ENCODE measurements at places on chromosomes 5 and 9.

DNA sequence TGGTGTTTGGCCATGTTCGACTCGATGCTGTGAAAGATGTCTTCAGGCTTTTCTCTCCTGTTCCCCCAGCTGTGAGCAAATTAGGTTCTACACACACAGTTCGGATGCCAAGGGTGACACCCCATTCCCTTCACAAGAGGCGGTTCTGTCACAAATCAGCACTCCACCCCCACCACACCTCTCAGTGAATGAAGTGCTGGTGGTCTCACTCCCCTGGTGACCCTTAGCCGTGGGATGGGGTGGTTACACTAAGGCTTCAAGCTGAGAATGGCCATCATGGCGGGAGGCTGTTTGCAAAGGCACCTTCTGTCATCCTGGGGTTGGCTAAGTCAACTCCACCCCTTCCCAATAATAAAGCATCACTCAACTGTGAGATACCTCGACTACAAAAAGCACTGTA lies 26.4 kb downstream of the AMBP start:
- no peak for DNase-seq

DNA sequence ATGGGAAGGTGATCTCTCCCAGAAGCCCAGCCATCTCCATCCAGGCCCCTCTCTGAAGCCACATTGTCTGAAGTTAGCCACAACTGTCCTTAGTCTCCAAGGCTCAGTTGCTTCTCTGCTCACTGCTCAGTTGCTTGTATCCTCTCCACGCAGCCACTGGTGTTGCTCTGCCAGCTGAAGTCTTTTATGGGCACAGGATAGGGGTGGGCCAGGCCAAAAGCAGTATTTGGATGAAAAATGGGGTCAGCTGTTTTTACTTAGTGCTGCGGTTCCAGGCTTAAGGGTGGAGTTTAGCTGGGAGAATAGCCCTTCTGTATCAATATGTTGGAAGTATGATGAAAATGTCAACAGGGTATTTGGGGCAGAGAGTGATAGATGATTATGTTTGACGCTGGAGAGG lies 168.8 kb upstream of the PPP1R2B start:
- no peak for DNase-seq

- no peak for DNase-seq
These were observed 27.5 kb upstream of the MLANA start for GRCh38 chr9:5863092-5863746.

DNA sequence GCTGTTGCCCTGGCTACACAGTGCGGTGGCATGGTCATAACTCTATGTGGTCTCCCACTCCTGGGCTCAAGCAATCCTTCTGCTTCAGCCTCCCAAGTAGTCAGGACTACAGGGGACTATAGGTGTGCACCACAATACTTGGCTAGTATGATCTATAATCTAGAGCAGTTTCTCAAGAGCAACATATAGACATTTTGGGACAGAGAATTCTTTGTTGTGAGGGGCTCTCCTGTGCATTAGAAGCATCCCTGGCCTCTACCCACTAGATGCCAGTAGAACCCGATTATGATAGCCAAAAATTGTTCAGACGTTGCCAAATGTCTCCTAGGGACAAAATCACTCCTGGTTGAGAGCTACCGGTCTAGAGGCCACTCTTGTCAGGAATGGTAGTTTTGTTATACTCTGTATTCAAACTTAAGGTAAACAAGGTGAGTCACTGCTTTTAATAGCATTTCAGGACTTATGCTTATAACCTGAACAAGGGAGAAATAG lies 7.2 kb downstream of the ANKHD1 start:
- no peak for DNase-seq

DNA sequence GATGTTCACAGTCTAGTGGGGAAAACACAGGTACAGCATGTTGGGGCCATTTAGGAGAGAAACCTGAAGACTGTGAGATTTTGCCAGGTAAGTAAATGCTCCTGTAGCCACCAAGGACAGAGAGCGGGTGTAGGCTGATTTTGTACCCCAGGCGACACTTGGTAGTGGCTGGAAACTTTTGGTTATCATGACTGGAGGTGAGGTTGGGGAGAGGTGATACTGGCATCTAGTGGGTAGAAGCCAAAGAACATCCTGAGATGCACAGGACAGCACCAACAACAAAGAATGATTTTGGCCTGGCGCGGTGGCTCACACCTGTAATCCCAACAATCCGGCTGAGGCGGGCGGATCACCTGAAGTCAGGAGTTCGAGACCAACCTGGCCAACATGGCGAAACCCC lies 38.8 kb upstream of the PWWP2A start:
- no peak for DNase-seq

GRCh38 chr5:468401-468800 lies 25.4 kb downstream of the EXOC3 start:
- no peak for DNase-seq

DNA sequence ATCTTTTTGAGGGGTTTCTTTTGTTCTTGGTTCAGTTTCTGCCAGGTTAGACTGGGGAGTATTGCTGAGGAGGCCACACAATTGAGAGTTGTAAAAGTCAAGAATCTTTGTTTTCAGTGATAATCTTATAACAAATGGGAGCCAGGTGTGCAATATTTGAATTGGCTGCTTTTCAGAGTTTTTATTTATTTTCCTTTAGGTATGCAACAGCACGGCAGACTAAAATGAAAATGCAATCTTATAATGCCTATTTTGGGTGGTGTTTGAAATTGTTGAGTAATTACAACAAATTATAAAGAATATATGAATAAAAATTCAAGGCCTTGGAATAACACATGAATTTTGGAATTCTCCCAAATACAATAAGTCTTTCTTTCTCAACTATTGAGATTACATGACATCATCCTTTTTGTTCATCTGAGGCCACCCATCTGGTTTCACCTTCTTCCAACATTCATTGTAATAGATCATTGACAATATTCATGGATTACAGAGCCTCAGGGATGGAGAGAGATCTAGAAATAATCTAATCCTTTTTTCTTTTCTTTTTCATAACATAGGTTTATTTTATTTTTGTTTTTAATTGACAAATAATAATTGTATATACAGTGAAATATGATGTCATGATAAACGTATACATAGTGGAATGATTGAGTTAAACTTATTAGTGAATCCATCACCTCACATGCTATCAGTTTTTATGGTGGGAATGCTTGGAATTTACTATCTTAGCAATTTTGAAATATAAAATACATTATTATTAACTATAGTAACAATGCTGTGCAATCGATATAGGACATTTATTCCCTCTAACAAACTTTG lies 1061.0 kb downstream of the NR2F1-AS1 start:
- no peak for DNase-seq

GRCh38 chr9:134403292-134403681 lies 77.0 kb downstream of the RXRA start:
- DNase-seq = no peak

DNA sequence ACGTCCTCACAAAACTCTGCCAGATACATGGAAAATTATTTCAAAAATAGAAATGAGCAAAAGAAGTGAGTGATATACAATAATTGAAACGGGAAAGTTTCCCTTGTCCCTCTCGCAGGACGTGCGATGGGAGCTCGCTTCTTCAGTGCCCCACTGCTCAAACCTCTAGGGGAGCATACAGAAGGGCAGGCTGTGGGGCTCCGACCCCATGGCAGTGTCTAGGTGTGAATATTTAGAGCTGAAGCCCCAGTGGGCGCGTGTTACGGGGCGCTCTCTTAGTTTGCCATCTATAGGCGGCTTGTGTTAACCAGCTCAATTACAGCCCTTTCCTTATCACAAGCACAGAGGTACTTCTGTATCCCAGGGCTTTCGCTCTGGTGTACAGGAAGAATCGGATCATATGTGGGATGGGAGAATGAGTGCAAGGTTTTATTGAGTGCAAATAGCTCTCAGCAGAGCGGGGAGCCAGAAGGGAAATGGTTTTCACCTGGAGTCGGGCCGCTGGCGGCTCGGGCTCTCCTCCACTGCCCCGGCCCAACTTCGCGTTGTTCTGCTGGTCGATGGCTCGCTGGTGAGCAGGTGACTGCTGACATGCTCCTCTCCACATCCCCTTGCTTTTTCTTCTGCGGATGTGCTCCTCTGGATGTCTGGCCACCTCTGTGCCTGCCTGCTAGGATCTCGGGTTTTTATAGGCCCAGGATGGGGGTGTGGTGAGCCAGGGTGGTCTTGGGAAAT lies 334.0 kb upstream of the PTPRD start:
- no peak for DNase-seq

DNA sequence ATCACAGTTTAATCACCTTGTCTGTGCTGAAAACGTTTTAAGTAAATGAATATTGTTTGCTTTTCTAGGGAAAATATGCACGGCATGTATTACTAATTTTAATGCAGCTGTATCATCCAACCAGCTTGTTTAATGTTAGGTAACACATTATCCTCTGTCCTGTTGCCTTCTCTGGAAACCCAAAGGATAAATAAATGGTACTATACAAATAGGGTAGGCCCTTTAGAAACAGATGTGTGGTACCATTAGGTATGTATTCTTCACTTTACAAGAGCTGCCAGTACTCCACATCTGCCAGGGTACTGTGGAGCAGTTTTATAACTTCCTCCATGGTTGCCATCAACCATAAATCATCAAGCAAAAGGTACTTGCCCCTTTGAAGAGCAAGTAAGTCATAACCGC lies 42.9 kb downstream of the FAF2 start:
- no peak for DNase-seq

DNA sequence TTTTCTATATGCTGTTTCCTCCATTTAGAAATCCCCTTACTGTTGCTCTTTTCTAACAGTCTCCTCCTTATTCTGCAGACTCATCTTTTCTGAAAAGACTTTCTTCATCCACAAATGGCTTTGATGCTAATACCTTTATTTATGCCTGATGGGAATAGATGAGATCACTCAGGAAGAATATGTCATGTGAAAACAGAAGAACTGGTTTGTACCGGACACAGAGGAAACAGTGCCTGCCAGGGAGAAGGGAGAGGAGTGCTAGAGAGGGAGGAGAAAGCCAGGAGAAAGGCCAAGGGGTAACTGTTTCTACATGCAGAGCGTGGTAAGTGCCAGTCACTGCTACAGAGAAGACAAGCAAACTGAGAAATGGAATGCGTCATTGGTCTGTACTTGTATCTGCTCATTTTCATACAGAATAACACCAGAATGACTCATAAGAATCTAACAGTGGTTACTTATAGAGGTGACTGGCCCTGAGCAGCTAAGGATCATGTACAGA lies 45.9 kb upstream of the PJA2 start:
- DNase-seq = no peak

DNA sequence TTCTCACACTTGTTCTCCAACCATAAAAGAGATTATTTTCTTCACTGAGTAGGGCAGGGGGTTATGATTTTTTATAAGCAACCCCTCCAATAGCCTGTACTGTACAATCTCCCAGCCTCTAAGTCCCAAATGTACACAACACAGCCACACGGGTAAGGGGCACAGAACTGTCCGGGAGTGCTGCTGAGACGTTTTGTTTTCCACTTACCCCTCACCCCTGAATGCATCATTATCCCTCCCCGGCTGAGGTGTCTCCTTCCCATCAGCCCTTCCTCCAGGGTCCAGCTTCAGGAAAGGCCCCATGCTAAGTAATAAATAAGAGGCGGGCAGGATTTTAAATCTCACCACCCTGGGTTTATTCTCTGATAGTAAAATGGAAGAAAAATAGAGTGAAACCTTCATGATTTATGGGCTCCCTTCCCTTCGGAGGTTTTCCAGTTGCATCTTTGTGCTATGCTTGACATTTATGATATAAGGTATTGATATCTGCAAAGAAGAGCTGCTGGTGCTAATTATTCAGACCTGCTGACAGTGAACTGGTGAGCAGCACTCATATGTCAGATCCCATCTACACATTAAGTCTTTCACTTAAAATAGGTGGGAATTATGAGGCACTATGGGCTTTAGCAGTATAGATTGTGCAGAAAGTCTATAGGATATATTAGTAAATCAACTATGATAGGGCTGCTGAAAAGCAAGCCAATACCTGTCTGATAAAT lies 67.2 kb upstream of the MEGF10 start:
- no peak for DNase-seq

GRCh38 chr5:61139094-61139873 lies 23.0 kb downstream of the SMIM15 start:
- DNase-seq = no peak

- no peak for DNase-seq
These were observed 1.9 kb upstream of the NKD2 start for GRCh38 chr5:1006656-1007071.

DNA sequence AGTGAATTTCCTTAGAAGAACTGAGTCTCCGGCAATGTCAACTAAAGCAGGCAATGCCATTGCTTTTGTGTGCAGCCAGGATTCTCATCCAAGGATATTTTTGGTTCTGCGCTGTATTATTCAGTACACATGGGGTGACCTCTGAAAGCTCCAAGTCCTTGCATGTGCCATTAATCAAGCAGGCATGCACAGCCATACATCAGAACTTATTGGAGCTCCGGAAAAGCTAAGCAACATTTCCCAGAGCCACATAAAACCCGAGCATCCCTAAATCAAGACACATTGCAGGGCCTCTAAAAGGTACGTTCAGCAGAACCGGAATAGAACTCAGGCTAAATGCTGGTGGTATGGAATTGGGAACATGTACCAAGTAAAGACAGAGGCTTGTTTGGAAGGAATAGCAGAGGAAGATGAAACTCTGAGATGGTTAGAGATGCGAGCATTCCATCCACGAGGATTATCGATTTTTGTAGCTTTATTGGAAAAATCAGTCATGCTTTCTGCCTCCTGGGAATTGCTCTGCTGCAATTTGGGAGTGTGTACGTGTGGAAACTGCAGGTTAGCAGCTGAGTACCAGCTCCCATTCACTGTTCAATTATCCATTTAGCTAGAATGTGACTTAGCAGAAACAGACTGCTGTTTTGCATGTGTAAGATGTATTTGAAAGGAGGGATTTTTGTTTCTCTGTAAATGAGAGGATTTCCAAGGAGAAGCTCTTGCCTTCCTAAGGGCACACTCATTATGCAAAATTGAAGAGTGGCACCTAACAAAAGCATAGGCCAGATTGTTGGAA lies 143.7 kb upstream of the WWC1 start:
- no peak for DNase-seq

DNA sequence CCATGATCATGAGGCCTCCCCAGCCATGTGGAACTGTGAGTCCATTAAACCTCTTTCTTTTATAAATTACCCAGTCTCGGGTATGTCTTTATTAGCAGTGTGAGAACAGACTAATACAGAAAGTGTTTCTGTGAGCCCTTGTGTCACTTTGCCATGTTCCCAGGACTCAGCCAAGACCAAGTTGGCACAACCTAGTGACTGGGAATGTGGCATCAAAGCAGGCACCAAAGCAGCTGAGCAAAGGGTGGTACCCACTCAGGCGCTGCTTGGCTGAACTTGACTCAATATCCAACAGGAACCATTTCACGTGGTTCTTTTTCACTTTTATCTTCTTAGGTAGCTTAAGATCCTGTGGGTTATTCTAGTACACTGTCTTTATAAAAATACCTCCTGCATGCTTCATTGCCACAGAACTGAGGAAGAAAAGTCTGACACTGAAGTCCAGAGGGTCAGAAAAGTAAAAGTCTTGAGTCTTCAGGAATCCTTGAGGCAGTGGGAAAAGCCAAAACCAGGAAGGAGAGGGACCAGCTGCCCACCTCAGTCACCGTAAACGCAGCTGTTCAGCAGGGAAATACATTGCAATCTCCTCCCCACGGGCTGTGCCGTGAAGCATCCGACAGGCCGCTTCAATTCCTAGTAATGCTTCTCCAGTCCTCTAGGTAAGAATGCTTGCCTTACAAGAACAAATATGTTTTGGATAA lies 90.5 kb upstream of the RETREG1 start:
- DNase-seq = no peak
